ENCODE measurements at places on chromosomes 3 and 15.

DNA sequence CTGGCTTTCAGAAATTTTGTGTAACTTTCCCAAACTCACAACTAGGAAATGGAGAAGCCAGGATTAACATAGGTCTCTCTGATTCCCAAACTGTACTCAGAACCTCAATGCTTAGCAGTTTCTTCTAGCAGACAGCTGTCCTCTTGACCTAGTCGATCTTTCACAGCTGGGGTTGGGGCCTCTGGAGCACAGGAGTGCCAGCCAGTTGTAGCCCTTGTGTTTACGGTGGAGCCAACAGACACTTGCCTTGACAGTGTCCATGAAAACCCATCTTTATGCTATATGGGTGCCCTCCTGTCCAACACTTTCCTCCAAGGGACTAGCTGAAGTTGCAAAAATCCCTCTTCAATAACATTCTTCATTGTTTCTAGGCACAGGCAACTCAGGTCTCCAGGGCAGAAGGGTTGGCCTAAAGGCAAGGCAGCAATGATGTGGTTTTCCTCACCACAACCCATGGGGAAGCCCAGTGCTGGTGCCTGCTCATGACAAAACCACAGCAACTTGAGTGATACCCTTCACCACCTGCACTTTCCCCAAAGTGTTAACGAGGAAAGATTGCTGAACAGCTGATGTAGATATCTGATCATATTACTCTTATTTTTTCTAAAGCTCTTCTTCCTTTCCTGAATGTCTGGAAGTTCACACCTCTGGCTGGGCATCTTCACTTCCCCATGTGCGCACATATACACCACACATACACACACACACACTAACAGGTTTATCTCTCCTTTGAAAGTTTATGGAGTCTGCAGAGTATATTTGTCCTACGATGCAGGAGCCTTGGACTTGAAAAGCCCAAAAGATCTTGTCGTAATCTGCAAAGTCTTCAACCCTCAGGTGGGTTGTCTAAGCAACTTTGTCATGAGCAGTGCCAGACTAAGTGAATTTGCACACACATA, 11.0 kb upstream of the KNG1 start:
- no peak for DNase-seq

- no peak for DNase-seq
These were observed 885.9 kb downstream of the FHIT start for GRCh38 chr3:60365360-60365759.

GRCh38 chr3:103295974-103296570, 861.3 kb downstream of the ZPLD1 start:
- DNase-seq = no peak

DNA sequence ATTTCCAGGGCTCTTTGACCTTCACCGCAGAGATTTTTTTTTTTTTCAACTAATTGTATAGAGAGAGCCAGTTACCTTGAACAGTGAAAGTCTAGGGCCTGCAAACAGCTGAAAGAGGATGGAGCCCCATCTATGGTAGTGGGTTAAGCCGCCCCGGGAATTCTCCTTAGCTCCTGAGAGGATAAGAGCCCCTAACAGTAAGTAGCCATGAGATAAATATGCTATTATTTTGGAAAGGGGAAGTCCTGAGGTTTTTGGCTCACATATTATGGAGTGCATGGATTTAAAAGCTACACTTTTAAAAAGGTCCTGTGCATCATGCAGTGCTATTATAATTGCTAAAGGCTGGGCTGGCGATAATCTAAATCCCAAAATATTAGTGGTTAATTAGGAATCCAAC, 115.0 kb downstream of the FBN1 start:
- DNase-seq = no peak

GRCh38 chr3:165855581-165855980, 18.4 kb upstream of the BCHE start:
- DNase-seq = no peak

DNA sequence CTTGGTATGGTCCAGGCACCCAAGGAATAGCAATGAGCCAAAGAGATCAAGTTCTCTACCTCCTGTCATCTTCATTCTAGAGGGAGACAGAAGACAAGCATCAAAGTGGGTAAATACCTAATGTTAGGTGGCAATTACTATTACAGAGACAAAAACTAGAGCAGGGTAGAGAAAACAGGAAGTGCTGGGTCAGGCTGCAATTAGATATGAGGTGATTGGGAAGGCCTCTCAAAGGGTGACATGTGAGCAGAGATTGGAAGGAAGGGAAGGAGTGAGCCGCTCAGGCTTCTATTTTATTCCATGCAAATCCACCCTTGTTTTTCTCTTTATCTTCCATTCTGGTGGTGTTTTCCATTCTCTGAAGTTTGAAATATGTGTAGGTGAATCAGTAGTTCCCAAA, 37.4 kb downstream of the EBLN2 start:
- no peak for DNase-seq

DNA sequence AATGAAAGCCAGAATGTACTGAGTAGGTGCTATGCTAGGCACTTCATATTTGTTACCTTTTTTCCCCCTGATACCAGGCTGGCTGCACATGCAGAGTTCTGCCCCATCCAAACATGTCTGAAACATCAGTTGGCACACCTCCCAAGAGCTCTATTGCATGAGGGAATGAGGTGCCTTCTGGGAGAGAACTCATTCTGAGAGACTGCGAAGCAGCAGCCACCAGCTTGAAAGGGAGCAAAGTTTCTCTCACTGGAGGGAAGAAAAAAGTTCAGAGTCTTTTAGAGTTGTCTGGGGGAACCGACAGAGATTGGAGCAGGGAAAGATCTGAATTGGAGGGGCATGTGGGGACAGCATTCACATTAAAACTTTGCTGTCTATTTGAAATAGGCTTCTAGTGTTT, 84.1 kb downstream of the AGBL1 start:
- no peak for DNase-seq

- no peak for DNase-seq
These were observed at the start of gene HDC for GRCh38 chr15:50265620-50266019. Gene HDC, minus strand, starts transcription at chr15:50265726. Its CDS starts 103 bp downstream, at chr15:50265623.

DNA sequence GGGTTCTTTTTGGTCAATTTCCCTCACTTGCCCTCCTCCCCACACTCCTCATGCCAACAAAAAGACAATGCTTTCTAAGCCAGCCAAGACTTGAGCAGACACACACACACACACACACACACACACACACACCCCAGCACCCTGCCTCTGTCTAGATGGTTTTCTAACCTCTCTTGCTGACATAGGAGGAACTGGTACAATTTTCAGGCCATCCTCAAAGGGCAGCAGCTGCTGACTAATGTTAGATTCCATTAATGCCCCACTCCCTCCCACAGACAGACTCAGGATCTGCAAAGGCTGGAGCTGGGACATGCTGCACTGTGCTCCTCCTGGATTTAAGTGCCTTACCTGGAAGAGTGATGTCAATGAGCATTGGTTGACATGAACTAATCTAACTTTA, 438.4 kb downstream of the OCA2 start:
- no peak for DNase-seq

GRCh38 chr15:41561777-41562145, 2.7 kb downstream of the TYRO3 start:
- DNase-seq = no peak

DNA sequence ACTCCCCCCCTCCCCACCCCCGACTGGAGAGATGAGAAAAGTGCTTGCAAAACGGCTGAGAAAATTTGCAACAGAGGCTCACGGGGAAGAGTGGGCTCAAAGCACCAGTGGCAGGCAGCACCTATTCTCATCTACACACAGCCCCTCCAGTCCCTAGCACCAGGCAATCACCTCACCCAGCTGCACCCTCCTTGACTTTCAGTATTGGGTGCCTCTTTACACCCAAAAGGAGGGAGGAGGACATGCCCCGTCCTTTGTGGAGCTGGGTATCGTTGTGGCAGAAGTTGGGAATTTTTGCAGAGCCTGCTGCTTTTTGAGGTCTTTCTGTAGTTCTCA, 182.8 kb upstream of the TOPAZ1 start:
- no peak for DNase-seq

- no peak for DNase-seq
These were observed 15.9 kb upstream of the DOCK3 start for GRCh38 chr3:50658831-50659230.

DNA sequence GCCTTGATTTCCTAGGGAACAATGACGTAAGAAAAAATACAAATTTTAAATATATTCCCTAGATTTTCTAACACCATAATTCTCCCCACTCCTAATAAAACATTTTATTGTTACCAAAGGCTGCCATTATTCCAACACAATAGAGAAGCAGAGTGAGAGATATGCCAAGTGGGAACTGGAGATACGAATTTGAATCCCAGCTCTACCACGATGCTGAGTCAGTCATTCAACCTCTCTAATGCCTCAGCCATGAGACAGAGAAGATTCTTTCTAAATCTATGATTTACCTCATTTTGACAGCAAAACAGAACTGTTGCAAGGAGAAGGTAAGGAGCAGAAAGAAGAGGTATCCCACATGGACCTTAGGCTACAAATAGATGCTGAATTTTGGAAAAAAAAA, 112.5 kb downstream of the IGF2BP2 start:
- no peak for DNase-seq

GRCh38 chr15:99921101-99921500, 187.9 kb upstream of the LYSMD4 start:
- no peak for DNase-seq

DNA sequence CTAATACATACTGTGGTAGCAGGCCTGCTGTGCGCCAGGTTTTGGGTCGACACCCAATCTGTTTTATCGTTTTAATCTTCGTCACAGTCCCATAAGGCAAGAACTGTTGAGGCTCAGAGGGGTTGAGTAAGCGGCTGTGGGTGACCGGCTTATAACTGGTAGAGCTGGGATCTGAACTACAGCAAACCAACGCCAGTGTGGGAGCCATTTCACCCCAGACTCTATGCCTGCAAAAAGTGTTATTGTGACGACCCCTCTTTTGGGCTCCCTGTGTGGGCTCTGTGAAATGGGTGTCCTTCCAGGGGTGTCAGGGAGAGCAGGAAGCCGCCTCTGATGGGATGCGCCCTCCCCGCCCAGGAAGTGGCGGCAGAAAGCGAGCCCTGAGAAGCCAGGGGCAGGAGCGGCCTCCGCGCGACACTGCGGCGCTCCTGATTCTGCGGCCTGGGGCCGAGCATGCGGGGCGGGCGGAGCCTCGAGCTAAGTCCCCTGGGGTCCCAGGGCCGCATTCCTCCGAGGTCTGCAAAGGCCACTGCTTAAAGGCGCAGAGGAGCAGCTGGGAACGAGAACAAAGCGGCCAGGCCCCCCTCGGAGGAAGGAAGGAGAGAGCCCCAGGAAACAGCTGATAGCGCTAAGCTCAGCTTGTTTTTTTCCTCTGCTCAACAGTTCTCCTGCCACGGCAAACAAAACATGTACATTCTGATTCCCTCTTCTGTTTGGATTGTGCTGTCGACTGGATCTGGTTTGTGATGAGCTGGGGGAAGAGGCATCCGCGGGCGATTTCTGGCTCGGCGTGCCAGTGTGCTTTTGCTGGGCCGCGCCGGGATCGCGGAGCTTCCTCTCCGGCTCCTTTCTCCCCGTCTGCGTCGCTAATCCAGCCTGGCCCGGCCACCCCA, 33.9 kb downstream of the GRK7 start:
- DNase-seq = no peak

- DNase-seq = no peak
These were observed 447.3 kb upstream of the CNTN3 start for GRCh38 chr3:75061806-75062205.
